ENCODE measurements at places on chromosomes 2 and 18. TPM values are rescaled to one million over a fixed set of nuclear protein-coding genes. Genes with fewer than 3 reads are reported as not detected.

SNED1 gene
- 10.3 TPM for polyA plus RNA-seq

DCC gene
- polyA plus RNA-seq = 13.7 TPM

MYL1 gene
- 0.76 TPM for polyA plus RNA-seq

MOCOS gene
- 0.69 TPM for polyA plus RNA-seq

L3MBTL4 gene
- polyA plus RNA-seq = 5.5 TPM

TUBA3E gene
- 0.11 TPM for polyA plus RNA-seq

ZNF396 gene
- 5.5 TPM for polyA plus RNA-seq

EML4 gene
- 105 TPM for polyA plus RNA-seq

CPSF3 gene
- polyA plus RNA-seq = 58.6 TPM

VWA3B gene
- polyA plus RNA-seq = 0.42 TPM

LRRTM1 gene
- polyA plus RNA-seq = 32.7 TPM

ZSWIM2 gene
- not detected for polyA plus RNA-seq

PIEZO2 gene
- 15.7 TPM for polyA plus RNA-seq

ADD2 gene
- polyA plus RNA-seq = 4.2 TPM

DNAH7 gene
- polyA plus RNA-seq = 8.5 TPM

PLGLB1 gene
- 6.4 TPM for polyA plus RNA-seq

AOX1 gene
- 2.3 TPM for polyA plus RNA-seq

CPO gene
- 1.0 TPM for polyA plus RNA-seq
